ENCODE measurements at places on chromosomes 6 and 20.

DNA sequence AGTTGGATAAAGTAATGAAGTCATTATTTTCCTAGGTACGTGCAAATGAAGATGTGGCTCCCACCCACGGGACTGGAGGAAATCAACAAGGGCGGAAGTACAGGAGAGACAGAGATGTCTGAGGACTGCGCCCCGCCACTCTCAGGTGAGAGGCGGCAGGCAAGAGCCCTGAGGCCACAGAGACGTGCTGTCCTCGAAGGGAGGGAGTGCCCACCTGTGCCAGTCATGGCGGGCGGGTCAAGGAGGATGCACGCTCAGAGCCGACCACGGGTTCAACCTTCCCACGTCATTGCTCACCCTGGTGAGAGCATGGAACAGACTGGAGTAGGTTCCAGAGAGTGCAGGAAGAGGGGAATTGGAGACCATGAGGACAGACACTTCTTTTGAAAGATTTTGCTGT, 12.7 kb downstream of the CST8 start:
- ATAC-seq, result peak; percentile 11

GRCh38 chr20:64065062-64065973, 2.3 kb downstream of the TCEA2 start:
- ATAC-seq, result no peak

GRCh38 chr20:31587545-31588389, 17.3 kb upstream of the ID1 start:
- ATAC-seq, result peak; percentile 40

DNA sequence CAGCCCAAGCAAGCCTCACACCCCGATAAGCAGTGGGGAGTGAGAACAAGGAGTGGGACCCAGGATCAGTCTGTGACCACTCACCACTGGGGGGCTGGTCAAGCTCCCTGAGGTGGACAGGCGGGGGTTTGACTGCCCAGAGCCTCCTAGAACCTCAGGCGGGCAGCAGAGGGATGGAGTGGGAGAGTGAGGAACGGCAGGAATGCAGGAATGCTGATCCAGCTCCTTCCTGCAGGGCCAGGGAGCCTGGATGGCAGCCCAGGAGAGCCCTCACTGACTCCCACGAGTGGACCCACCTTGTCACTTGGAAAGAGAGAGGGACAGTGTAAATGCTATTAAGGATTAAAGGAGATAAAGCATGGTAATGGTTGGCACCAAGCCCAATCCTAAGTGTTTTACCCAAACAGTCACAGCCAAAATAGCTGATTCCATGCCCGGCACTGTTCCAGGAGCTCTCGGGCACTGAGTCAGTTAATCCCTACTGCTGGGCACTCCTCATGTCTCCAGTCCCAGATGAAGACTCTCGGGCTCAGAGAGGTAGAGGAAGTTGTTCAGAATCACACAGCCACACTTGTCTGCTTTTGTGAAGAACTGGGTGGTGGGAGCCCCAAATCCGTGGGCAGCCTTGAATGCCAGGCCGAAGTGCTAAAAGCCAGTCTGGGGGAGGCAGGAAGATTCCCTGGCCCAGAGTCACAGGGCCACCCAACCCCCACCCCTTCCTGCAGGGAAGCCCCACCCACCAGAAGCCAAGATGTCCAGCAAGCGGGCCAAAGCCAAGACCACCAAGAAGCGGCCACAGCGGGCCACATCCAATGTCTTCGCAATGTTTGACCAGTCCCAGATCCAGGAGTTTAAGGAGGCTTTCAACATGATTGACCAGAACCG, 3.1 kb downstream of the MYL9 start:
- no peak for ATAC-seq

GRCh38 chr6:31462964-31463870, 34.7 kb upstream of the MICB start:
- peak; percentile 95 for ATAC-seq

GRCh38 chr6:119446609-119447008, 97.0 kb upstream of the MAN1A1 start:
- ATAC-seq, result peak; percentile 26

DNA sequence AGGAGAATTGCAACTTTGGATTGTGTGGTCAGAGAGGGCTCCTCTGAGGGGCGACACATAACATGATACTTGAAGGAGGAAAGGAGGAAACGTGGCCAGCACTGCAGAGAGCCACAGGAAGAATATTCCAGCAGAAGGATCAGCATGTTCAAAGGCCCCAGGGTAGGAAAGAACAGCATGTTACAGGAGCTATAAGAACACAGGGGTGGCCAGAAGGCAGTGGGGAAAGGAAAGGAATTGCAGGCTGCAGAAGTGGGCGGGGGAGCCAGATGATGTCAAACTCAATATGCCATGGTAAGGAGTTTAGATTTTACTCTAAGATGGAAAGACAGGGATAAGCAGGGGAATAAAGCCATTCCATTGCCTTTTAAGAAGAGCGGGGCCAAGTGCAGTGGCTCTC, 30.7 kb downstream of the MGME1 start:
- ATAC-seq, result no peak

DNA sequence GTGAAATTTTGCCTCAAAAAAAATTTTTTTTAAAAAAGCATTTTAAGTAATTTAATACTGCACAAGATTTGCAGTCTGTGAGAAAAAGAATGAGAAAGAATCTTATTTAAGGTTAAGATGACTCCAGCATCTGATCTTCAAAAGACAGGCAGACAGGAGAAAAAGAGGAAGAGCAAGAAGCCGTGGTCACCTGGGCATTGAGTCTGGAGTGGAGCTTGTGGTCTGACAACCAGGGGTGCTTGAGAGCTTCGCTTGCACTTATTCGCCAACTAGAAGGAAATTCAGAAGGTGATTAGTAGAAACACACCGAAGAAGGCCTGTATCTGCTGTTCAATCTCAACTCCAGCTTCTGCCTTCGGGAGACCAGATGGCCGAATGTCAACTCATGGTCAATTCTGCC, 75.9 kb downstream of the MYLK4 start:
- no peak for ATAC-seq

DNA sequence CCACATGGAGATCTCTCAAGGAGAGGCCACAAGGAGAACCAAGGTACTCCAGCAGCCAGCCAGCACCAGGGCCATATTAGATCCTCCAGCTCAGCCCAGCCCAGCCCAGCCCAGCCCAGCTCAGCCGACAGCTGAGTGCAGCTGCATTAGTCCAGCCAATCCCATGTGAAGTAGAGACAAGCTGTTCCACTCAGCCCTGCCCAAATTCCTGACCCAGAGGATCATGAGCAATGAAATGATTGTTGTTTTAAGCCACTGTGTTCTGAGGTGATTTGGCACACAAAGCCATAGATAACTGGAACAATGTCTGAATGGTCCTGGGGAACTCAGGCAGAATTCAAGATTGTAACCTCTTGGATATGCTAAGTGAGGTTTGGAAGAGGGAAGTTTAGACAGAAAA, 59.5 kb upstream of the BMP2 start:
- no peak for ATAC-seq

- no peak for ATAC-seq
Measured at GRCh38 chr6:159493898-159494585, 199.0 kb downstream of the SOD2 start.

GRCh38 chr6:125486881-125487280, 185.1 kb upstream of the HDDC2 start:
- ATAC-seq, result no peak

DNA sequence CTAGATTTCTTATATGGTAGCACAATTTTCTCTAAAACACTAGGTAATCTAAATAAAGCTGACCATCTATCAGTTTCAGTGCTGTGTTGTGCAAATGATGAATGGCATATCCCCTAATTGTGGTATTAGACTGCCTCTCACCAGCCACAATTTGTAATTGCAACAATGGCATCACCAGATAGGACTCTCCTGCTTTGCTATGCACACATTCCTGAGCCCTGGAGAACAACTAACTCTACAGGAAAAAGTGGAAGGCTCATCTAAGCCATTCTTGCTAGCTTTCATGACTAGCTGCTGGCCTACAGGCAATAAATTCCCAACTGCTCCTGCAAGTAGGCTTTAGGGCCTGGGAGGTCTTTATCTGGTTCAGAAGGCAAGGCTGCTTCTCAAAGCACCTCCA, 974.1 kb downstream of the EYS start:
- ATAC-seq, result no peak

DNA sequence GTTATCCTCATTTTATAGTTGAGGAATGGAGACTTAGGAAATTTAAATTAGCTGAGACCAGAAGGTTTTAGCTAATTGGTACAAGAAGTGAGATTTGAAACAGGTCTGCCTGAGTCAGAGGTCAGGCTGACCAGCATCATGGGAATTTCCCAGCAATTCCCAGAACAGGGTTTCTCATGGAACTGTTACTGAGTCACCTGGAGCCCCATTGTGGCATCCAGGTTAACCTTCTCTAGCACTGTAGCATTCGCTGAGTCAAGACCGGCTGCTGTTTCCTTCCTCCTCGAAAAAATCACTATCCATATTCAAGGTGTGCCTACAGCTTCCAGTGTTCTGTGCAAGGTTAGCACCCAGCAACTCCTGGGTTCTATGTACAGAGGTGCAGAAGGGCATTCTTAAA, 238.0 kb upstream of the MAN1A1 start:
- peak; percentile 24 for ATAC-seq

DNA sequence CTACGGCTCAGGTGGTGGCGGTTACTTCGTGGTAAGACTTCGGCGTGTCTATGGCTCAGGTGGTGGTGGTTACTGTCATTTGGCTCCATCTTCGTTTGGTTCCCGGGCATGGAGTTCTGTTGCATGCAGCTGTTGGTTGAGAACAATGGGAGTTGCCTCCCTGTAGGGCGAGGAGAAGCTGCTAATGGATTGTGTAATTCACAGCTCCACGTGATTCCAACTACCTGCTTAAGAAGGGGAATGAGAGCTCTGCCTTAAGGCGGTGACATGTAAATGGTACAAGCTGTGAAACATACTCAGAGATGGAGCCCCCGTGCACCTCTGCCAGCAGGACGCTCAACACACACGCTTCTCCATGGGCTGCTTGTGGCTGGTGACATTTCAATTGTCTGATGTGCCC, 12.4 kb upstream of the DACT2 start:
- ATAC-seq, result no peak

DNA sequence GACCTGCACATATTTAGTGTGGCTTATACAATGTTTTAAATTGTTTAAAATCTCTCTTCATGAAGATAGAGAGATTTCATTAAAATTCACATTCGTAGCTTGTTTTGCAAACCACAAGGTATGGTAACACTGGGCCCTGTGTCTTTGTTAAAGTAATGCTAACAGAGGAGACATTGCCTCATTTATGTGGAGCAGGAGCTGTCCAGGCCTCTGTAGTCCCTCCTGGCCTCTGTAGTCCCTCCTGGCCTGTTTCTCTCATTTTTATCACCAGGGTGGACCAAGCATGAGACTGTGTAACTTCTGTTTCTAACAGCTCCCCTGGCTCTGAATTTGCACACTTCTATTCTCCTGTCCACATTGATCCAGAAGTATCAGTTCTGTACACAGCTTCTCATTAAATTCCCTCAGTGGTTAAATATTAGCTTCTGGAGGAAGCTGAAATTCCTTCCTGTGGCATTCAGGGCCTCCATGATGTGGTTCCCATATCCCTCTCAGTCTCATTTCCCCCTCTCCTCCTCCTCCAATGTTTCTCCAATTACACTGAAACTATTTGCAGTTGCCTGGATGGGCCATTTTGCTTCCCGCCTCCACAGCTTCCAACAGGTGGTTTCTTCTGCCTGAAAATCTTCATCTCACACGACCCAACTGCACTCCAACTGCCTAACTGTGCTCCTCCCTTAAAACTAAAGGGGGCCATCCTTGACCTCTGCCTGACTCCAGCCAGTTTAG, 340.4 kb downstream of the SYNE1 start:
- no peak for ATAC-seq

- ATAC-seq, result no peak
Measured at GRCh38 chr6:22332711-22333110, 35.9 kb upstream of the PRL start.

GRCh38 chr6:38427492-38428210, 212.1 kb downstream of the BTBD9 start:
- no peak for ATAC-seq

- no peak for ATAC-seq
Measured at GRCh38 chr20:21513181-21513663, 642 bp downstream of the NKX2-2 start.

Measured in activated T-helper 17 cell treated with anti-CD3 and anti-CD28 coated beads, Interleukin-2, amount 50 U/mL, for 72 hours (primary cell).